ENCODE measurements at places on chromosomes 6 and 20.

DNA sequence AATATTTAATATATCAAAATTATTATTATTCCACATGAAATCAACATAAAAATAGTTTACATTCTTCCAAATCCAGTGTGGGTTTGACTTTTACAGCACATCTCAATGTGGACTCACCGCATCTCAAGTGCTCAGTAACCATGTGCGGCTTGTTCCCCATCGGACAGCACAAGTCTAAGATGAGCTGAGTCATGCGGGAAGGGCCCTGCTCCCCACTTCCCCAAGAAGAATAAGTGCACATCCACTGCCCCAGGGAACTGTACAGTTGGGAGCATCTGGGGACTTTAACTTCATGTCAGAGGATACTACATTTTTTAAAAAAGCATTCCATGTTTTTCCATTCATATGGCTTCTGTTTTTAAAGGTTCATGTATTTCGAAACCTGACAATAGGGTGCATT lies 325.6 kb downstream of the BTBD3 start:
- DNase-seq, result no peak

DNA sequence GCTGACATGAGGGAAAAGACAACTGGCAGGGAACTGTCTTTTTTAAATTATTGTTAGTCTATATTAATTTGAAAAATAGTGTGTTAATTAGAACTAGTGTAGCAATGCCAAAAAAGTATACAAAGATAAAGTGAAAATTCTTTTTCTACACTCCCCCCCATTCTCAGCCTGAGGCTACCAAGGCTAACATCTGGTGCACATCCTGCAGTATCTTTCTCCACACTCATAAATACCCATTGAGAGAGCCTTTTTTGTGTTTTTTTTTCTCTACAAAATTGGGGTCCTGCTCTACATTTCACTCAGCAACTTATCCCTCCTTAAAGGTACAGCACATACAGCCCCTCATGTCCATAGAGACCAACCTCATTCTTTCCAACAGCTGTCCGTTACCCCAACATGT lies 20.7 kb downstream of the PREX1 start:
- no peak for DNase-seq

DNA sequence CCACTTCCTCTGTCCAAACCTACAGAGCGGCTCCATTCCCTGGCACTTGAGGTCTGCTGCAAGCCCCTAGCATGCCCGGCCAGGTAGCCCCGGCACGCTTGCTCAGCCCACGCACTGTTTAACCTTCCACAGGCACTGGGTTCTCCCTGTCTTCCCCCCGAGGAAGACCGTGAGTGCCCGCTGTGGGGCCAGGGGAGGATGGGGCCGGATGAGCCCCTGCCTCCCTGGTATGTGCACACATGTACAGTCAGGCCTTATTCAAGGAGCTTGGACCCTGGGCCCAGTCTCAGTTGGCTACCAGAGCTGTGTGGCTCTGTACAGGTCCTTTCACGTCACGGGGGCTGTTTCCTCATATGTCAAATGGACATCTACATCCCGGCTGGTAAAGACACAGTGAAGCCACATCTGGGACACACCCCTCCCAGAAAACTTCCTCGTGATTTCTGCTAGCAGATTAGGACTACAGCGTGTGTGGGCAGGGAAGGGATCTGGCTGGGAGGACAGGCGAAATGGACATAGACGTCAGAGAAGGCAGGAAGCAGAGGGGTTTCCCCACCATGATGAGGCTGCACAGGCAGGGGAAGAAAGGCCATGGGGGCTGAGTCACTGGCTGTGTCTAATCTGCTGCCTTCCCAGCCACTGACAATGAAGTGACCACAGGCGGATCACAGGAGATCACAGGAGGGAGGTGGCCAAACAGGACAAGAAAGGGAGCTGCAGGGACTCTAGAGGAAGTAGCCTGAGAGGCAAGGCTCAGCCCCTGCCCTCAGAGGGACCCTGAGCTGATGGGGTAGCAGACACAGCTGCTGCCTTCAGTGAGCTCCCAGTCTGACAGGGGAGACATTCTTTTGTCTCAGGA lies 62.9 kb downstream of the MRPL14 start:
- no peak for DNase-seq

- DNase-seq, result no peak
Measured at GRCh38 chr20:44780226-44780625, 30.1 kb downstream of the RIMS4 start.

- no peak for DNase-seq
Measured at GRCh38 chr6:81491454-81492101, 260.9 kb downstream of the TENT5A start.

DNA sequence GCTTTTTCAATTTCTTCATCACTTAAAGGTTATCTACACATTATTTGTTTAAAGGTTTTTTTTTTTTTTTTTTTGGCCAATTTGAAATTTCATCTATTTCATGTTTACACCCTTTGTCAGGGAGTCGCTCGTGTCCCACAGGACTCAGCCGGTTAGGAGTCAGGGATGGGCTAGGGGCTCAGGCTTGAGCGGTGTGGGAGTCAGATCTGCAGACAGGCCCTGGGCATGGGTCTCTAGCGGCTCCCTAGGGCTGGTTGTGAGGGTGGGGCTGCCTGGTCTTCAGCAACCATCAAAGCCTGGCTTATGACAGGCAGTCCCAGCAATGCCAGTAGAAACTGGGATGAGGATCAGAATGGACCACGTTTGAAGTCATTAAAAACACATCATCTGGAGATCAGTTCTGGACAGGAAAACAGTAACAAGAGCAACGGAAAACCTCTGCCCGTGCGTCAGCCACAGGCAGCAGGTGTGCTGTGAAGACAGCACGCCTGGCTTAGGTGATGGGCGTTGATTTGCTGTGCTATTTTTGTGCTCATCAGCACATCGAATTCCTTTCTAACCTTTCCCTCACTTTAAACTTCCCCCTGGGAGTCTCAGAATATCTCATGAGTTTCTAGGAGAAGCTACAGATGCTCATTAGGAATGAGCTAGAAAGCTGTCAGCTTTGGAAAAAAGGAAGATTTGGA lies 91.3 kb upstream of the MPC1 start:
- DNase-seq, result no peak

GRCh38 chr6:90701146-90701781 lies 114.4 kb upstream of the MAP3K7 start:
- DNase-seq, result peak; percentile 10

DNA sequence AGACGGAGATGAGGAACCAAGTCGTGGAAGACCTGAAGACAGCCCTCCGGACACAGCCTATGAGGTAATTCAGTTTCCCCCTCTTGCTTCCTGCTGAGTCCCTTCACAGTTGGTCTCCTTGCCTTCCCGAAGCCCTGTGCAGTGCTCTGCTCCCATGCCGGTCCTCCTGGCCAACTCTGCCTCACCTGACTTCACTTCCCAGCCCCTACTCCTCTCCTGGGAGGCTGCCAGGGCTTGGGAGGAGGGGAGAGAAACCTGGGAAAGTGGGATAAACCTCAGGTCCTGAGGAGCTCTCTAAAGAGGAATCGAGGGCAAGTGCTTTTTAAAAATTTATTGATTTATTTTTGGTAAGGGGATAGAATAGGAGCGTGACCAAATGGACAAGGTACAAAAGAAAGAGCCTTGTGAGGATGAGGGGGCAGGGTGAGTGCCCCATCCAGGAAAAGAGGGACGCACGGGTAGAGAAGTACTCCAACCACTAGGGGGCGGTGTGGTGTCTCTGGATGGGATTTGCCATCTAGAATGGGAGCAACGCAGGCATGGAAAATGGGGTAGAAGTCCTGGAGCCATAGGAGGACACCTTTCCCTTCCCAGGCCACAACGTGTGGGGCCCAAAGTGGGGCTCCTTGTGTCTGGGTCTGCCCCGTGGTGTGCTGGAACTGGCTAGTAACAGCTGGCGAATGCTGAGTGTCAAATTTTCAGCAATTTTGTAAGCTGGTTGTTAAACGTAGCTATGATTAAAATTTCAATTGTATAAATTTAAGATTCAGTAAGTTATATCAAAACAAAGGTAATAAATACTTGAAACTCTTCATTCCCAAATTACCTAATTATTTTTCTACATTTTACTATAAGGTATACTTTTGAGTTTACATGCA lies 69.0 kb downstream of the MOCS1 start:
- peak; percentile 33 for DNase-seq

GRCh38 chr6:34969662-34970265 lies 80.7 kb downstream of the ANKS1A start:
- DNase-seq, result no peak

- DNase-seq, result no peak
Measured at GRCh38 chr20:47345214-47345613, 11.3 kb downstream of the ZMYND8 start.

GRCh38 chr20:1877609-1878200 lies 17.5 kb upstream of the SIRPA start:
- DNase-seq, result no peak

DNA sequence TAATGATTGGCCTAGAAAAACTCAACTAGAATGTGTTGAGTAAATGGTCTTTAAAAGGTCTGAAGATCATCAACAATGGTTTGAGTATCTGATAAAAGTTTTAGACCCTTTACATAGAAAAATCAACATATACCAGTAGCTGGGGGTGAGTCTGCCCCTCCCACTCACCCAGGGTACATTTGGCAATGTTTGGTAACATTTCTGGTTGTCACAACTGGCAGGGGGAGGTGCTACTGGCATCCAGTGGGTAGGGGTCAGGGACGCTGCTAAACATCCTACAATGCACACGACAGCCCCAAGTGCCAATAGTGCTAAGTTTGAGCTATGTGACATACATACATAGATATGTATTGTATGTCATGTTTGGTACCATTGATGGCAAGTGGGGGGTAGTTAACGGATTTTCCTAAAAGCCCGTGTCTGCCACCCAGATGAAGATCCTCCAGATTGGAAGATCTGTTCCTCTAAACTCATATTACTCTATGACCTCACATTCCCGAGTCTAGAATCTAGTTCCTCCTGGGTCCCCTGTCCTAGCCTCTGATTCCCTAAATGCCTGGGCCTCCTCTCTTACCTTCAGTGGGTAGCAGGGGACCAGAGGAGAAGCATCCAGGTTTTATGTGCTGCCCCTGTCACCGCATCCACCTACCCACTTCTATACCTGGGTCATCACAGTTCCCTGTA lies 2.5 kb upstream of the MMP9 start:
- no peak for DNase-seq

DNA sequence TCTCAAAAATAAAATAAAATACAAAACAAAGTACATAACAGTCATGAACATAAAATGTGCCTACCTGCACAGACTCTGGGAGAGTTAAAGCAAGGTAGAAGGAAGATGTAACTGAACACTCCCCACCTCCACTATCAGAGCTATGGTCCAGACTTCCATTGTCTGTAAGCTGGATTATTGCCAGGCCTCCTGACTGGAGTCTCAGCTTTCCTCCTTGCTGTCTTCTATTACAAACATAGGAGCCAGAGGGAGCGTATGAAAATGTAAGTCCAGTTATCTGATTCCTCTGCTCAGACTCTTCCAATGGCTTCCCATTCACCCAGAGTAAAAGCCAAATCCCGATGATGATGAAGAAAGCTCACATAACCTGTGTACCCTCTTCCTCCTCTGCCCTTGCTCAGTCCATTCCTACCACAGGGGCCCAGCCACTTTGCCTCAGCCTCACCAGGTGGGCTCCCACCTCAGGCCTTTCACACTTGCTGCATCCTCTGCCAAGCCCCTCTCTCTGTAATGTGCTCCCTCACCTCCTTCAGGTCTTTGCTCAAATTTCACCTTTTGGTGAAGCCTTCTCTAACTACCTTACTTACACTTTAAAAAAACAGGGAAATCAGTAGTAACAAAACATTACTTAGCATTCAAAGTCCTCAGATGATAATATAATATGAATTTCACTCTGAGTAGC lies 194.1 kb downstream of the RIMS1 start:
- DNase-seq, result no peak

DNA sequence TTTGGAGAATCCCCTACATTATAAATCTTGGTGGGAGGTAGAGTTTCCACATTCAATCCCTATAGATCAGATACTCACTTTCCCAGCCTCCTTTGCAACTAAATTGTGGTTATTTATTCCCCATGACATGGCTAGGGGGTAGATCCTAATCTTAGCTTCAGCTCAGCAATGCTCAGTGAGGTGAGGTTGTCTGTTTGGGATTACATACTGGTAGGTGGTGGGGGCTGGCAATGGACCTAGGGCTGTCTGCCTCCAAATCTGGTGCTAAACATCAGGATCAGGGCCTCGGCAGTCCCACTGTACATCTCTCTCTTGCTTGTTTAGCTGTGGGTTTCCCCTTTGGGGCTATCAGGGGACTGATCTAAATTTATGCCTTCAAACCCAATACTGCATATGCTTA lies 45.8 kb upstream of the PMEPA1 start:
- DNase-seq, result no peak

DNA sequence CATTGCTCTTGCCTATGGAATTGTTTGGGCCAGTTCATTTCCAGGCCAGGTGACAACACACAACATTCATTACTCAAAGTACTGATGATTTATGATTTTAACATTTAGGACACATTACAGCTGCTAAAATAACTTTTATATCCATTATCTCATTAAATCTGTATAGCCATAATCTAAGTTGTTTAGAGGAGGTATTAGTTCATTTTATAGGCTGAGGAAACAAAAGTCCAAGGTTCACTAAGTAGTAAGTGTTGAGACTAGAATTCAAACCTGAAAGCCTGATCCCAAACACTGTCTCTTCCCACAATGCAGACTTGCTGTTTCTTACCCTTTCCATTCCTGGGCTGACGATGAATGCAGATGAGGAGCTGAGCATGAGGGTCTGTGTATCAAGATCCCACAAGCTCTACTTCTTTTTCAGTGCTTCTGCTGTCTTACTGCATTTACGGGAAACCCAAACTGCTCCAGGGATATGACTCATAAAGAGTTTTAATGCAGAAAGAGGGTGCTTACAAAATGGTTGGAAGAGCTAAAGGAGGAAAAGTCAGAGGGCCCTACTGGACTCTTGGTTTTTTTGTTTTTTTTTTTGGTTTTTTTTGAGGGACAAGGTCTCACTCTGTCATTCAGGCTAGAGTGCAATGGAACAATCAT lies 17.9 kb downstream of the TENT5A start:
- DNase-seq, result no peak

DNA sequence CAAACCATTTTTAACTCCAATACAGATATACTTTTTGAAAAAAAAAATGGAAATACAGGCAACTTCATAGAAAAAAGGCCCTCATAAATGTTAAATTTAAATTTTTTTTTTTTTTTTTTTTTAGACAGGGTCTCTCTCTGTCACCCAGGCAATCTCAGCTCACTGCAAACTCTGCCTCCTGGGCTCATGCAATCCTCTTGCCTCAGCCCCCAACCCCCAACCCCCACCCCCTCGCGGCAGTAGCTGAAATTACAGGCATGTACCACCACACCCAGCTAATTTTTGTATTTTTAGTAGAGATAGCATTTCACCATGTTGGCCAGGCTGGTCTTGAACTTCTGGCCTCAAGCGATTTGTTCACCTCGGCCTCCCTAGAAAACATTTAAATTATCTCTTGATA lies 12.8 kb upstream of the ULBP3 start:
- no peak for DNase-seq

DNA sequence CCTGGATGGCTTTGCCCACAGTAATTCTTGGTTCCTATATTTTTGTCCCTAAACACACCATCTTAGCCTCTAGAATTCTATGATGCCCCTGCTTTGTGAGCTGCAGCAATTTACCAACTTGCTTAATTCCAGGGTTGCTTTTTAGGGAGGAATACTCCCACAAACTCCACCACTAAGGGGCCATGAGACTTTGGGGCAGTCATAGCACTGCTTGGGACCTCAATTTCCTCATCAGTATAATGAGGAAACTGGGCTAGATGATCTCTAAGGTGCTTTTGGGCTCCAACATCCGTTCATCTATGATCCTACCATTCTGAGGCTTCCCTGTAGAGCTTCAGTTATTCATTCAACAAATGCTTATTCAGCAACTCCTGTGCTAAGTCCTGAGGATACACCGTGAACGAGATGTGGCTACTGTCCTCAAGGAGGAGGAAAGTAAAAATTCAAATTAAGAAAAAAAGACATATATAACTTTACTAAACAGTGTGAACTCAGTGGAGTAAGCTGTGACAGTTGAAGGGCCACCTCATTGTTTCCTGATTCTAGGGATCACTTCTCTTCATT lies 75.3 kb downstream of the PRDM1 start:
- DNase-seq, result no peak
